ENCODE measurements at places on chromosomes 7 and 10. TPM values are rescaled to one million over a fixed set of nuclear protein-coding genes. Genes with fewer than 3 reads are reported as not detected.
A peak's percentile ranks its signal among the peaks of the same experiment; 100 is the strongest.

DNA sequence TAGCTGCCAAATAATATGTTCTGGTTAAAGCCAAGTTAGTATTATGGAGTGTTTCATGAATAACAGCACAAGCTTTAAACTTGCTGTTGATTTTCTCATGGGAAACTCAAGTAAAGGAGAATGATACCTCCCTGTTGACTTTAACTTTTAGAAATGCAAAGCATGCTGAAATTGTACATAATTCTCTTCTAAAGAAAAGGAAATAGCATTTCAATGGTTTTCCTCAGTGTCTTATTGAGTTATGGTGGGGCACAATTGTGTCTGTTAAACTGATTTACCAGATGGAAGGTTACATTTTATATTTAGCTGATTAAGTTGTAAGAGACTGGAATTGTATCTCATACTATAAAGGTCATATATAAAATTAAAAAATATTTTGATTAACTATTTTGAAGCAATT, 119.3 kb downstream of the HDAC9 start:
- DNase-seq = no peak

GRCh38 chr7:127256041-127256725, 3.4 kb upstream of the GRM8 start:
- DNase-seq = no peak

DNA sequence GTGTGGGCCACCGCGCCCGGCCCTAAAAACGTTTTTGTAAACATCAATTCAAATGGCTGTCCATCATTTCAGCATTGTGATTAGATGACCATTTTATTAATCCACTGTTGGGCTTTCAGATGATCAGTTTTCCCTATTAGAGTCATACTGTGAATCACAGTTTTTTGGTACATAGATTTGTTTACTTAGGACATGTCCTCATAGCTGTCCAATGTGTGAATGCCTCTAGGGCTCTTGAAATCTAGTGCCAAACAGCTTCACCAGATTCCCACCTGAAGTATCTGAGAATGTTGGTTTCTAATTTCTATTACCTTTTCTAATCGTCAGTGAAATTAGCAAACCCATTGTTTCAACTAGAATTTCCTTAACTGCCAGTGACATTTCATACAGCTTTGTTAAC, 66.8 kb downstream of the UPF2 start:
- no peak for DNase-seq

The GBF1 gene
- total RNA-seq = 32.1 TPM

The KCNH2 gene
- 0.41 TPM for total RNA-seq

DNA sequence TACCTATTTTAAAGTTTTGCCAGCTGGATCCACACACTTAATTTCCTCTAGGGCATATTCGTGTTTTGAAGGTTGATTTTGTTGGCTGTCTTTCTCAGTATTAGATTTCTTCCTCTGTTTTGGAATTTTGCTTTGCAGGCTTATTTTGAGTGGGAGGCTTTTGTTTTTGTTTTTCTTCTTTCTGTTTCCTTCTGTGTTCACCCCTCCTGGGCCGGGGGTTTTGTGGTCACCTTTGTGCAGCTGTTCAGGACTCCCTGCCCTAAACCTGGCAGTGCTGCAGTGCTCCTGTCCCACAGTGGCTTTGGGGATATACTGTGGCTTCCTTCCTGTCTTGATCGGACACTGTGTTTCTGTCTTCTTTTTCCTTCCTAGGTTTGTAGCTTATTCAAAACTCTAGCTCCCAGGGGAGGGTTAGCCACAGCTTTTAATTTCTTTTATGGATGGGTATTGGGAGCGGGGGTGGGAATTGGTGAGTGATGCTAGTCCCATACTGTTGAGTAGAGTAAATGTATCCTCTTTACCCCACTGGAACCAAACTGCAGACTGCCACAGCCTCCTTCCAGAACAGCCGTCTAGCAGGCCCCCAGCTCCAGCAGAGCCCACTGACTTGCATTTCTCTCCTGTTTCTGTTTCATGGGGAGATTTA, 228.7 kb upstream of the FZD8 start:
- DNase-seq = no peak

DNA sequence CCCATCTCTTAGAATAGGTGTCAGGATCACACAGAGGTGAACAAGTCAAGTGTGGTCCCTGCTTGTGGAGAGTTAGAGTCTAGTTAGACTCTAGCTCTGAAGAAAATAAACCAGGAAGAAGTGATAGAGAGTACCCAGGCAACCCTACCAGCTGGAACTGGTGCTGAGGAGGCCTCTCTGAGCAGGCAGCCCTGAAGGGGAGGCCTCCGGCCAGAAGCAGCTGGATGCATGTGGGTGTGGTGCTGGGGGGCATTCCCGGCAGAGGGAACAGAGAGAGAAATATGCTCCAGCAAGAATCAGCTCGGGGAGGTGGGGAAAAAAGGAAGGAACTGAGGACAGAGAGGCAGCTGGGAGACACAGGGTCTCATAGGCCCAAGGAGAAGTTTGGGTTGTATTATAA, 68.6 kb downstream of the APBB1IP start:
- DNase-seq = no peak

DNA sequence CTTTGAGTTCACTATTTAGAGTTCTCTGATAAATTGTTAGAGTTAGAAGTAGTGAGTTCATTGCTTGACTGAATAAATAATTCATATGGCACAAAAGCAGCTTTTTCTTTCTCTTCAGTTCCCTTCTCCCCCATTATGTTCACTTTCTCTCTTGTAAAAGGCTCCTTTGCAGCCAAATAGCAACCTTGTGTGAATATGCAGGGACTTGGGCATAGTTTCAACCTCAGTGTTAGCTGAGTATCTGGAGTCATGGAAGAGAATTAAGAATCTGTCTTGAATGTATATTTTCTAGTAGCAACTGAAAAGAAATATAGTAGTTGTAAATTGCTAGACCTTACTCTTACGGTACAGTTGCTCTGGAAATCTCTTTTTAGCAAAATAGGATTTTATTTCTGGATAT, 31.9 kb downstream of the ZEB1 start:
- no peak for DNase-seq

- DNase-seq = peak; percentile 52
Observed at GRCh38 chr10:91798649-91799611, 704 bp downstream of the TNKS2 start.

GRCh38 chr10:69456880-69457693, 5.8 kb downstream of the TSPAN15 start:
- no peak for DNase-seq

GRCh38 chr7:114785496-114785895, 136.4 kb upstream of the MDFIC start:
- no peak for DNase-seq

GRCh38 chr10:37476285-37476684, 350.9 kb downstream of the ANKRD30A start:
- no peak for DNase-seq

The RBP3 gene
- not detected for total RNA-seq

The ADAM12 gene
- 1.2 TPM for total RNA-seq

GRCh38 chr10:62336404-62336803, 37.8 kb upstream of the ZNF365 start:
- no peak for DNase-seq

- DNase-seq = no peak
Observed at GRCh38 chr7:130941322-130942210, 207.6 kb upstream of the KLF14 start.

DNA sequence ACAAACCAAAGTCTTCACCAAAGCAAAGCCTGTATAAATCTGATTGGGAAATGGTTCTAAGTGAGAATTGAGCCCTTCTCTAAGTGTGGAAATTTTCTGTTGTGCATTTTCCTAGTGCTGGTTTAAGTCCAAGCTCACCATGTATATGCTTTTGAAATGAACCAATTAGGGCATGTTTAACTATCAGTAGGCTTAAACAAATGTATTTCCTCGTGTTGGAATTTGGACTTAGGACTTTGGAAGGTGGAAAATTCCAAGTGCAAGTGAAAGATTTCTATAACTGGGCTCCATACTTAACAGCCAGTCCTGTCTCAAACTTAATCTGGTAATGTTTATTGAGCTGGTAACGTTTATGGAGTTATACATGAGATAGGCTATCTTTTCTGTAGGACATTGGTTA, 28.5 kb downstream of the CCNY start:
- DNase-seq = no peak

GRCh38 chr10:91349381-91349780, 60.8 kb upstream of the HECTD2 start:
- DNase-seq = no peak

DNA sequence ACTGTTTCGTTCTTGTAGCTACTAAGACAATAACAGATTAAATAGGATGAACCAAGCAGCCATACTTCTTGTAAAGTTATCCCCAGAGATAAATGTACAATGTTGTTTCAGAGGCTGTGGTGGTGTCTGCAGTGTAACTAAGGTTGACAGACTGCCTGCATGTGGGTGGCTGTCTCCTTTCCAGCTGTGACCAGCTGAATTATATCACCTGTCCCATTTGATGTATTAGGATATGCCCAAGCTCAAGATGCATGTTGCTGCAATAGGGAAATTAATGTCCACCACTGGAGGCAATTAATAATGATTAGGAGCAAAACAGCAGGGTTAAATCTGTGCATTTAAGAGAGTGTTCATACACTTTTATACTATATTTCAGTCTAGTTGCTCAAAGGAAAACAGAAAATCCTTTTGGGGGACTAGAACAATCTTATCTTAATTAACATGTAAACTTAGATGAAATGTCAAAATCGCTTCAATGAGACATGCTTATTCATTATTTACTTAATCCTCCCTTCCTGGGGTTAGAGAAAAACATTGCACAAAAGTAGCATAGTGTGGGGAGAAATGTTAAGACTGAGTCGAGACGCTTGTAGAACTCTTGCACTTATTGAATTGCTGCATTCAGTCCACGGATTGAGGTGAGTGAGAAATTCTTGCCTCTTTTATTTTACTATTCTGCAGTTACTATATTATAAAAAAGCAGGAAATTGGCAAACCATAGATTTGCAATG, 269.0 kb downstream of the SNX10 start:
- no peak for DNase-seq

The PBLD gene
- total RNA-seq = 1.7 TPM

- no peak for DNase-seq
Observed at GRCh38 chr10:49243610-49244283, 55.2 kb upstream of the C10orf71 start.

DNA sequence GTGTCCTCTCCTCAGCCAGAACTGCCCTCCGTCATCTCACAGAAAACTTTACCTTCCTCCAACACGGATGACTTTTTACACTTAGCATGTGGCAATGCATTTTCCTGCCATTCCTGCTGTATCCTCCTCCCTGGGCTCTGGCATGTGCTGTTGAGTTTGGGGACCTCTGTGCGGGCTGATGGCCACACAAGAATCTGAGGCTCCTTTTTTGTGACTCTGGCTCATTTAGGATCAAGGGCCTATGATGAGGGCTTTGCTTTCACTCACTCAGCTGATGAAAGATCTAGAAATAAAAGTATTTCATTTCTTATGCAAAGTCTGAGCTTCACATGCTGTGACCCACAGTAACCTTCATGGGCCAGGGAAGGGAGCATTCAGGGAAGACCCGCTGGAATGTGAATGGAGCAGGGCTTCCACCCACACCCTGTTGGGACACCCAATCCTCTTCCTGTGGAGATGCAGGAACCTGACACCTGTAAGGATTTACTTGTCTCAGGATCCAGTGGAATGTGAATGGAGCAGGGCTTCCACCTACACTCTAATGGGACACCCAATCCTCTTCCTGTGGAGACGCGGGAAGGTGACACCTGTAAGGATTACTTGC, 500.3 kb upstream of the MKI67 start:
- no peak for DNase-seq

DNA sequence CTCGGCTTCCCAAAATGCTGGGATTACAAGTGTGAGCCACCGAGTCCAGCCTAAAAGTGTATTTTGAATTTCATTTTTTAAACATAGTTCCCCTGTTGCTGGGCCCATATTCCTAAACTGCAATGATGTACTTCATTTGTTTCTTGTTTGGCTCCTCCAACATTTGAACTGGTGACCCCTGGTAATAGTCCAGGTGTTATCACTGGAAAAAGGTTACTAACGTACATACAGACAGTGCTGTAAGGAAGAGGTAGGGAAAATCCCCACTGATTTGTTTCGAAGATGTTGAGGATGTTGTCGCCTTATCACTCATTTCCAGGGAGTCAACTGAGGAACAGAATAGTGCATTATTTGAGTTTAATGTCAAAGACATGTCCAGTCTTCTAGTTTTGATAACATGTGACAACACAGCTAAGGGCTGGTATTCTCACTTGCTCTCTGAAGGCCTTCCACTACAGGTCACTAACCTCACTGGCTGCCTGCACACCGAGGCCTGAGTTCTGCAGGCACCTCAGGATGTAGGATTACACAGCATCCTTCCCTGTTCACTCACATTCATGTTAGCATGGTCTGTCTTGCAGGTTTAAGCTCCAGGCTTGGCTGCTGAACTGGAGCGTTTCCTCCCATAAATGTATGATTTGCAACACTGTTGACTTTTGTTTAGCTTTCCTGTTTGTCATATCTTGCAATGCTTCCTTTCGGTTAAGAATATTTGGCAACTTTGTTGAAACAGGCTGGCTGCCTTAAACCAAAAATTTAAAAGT, 362.8 kb downstream of the INHBA start:
- DNase-seq = no peak

GRCh38 chr7:4883033-4883371, 514 bp downstream of the RADIL start:
- no peak for DNase-seq

DNA sequence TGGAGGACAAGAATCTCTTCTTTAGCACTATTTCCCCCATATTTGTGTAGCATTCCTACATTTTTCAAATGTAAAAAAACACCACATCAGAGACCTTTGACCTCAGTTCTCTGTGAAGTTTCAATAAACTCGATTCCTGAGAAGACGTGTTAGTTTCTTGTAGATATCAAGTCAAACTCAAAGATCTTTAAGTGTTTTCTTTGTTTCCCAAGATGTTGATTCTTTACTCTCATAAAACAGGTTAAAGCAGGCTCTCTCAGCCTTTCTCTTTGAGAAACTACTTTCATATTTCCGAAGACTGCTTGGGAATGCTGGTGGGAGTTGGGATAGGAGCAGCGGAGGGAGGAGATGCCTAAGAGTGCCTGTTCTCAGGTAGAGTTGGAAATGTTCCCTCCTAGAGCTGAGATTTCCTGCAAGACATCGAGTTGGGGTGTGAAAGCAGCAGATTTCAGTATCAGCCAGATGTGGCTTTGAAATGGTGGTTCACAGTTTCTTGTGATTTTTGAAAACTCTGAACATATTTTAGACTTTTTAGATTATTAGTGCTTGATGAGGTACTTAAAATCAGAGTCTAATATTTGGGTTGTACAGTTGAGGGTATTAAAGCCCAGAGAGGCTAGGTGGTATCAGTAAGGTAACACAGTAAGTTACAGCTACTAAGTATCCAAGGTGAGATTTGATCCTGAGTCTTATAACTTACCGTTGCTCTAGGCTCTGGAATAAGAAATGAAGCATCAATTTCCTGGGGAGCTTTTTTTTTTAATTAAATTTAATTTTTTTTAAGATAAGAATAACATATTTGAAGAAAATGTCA, 13.9 kb downstream of the ADK start:
- no peak for DNase-seq

The ZNF735 gene
- total RNA-seq = not detected

The CPXM2 gene
- total RNA-seq = not detected

The ADGRA1 gene
- total RNA-seq = not detected

The MET gene
- not detected for total RNA-seq

The ITIH5 gene
- 0.21 TPM for total RNA-seq

The HMX2 gene
- 0.60 TPM for total RNA-seq

The GNAI1 gene
- total RNA-seq = 3.6 TPM

The CYP26A1 gene
- 0.43 TPM for total RNA-seq

- DNase-seq = no peak
Observed at GRCh38 chr7:149838992-149839408, 825 bp downstream of the ZNF862 start.
